ENCODE measurements at places on chromosomes 2 and 18.
A peak's percentile ranks its signal among the peaks of the same experiment; 100 is the strongest.

DNA sequence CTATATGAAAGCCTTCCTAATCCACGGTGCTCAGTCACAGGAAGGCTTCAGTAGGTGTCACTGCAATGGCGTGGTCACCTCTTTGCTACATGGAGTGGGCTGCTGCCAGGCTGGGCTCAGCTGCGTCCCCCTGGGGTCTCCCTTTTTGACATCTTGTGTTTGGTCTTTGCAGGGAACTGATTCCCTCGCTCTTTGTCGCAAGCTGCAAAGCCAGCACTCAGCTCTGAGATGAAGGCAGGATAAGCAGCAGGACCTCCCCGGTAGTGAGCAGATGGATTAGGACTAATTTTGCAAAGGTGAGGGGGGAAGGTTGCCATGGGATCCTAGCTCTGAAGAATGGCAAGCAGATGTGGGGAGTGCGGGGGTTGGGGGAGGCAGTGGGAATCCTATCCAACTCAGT is 173.9 kb upstream of the ARL4C start:
- no peak for DNase-seq

GRCh38 chr2:230982126-230982525 is 13.8 kb upstream of the SPATA3 start:
- no peak for DNase-seq

- peak; percentile 73 for DNase-seq
These were observed 667.2 kb downstream of the ZEB2 start for GRCh38 chr2:143852759-143853158.

DNA sequence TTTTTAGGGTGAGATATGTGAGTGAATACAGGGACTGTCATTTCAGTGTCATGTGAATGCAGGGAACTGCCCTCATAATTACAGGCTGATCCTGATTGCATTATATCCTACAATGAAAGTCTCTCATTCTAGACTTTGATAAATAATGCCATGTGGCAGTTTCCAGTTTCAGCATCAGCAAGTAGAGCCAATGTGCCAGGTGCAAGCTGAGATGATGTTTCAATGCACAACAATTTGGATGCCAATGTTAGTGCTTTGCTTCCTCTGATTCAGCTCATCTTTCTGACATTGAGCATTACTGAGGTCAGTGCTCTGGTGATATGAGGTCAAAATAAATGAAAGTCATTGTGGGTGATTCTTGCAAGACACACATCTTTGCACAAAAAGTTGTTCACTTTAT is 63.7 kb upstream of the TFPI start:
- peak; percentile 70 for DNase-seq

GRCh38 chr2:241570961-241571581 is 12.5 kb downstream of the BOK start:
- DNase-seq, result no peak

- DNase-seq, result peak; percentile 19
These were observed 13.4 kb downstream of the HNRNPA3 start for GRCh38 chr2:177225965-177226360.

GRCh38 chr2:231908584-231908983 is 17.6 kb downstream of the NPPC start:
- DNase-seq, result no peak

DNA sequence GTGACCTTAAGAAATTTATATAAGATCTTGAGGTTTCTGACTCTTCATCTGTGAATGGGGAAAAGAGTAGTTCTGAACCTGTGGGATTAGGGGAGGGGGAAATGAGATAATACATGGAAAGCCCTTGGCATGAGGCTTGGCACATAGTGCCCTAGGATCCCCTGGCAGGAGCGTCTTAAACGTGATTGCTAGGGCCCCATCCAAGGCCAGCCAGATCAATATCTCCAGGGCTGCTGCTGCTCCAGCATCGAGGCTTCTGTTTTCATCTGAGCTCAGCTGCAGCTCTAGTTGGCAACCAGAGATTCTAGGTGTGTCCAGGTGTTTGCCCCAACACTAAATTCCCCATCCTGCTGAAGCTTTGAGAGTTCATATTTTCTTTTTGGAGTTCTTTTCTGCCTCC is 71.0 kb downstream of the IL1R2 start:
- no peak for DNase-seq

GRCh38 chr2:72911256-72911655 is 6.1 kb upstream of the EMX1 start:
- DNase-seq, result no peak

GRCh38 chr2:106054321-106054720 is 139.8 kb downstream of the UXS1 start:
- no peak for DNase-seq

DNA sequence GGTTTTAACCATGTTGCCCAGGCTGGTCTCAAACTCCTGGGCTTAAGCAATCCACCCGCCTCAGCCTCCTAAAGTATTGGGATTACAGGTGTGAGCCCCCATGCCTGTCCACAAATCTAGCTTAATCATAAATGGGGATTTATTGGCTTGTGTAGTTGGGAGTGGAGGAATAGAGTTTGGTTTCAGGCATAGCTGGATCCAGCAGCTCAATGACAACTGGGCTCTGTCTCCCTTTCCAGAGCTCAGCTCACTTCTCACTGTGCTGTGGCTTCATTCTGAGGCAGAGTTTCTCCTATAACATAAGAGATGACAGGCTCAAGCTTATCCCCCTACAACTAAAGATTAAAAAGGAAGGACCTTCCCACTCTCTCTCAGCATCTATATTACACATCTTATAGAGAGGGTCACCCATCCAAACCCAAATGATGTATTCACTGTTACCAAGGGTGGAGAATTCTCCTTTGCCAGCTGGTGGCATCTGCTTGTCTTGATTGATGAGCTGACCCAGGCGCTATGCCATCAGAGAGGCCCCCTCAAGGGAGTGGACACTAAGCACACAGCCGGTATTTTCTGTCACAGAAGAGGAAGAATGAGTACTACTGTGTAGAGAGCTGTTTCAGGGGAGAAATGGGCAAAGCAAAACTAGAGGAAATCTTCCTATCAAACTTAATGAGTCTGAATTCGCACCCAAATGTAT is 280.4 kb downstream of the PTPRM start:
- no peak for DNase-seq

DNA sequence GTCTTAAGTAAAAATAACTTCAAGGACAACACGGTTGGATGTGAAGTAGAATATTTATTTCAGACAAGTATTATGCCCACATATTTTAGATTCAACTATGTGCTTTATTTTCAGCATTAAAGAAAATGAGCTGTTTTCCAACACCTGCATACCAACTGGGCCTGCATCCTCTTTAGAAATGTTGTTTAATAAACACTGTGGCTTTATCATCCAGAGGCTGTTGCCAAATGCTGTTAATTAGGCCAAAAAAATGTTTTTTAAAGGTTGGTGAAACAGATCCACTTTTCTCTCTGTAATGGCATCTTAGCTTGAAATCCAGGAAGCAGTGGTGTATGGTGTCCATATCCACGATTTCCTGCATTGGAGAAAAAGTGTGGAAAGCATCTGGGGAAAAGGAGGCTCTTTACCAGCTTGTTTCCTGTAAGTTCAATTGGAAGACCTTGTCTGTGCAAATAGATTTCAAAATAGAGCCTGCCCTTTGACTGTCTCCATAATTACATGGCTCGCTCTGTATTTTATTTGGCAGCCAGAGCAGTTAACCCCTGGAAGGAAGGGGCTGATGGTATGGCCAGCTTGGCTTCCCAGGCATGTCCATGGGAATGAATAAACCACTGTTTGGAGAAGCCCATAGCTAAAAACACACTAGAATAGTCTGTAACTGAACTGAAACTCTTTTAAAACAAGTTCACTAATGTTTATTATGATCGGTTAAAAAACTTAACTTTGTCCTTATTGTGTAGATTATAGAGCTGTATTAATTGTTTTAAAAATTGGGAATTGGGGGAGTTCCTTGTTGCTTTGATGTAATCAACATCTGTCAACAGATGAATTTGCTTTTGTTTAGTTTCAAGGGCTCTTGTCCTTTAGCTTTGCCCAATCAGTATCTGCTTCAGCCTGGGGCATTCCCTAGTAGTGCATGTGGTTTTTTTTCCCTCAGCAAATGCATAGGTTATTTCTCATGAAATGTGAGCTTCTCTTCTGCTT is 33.0 kb upstream of the DLX1 start:
- DNase-seq, result peak; percentile 27

DNA sequence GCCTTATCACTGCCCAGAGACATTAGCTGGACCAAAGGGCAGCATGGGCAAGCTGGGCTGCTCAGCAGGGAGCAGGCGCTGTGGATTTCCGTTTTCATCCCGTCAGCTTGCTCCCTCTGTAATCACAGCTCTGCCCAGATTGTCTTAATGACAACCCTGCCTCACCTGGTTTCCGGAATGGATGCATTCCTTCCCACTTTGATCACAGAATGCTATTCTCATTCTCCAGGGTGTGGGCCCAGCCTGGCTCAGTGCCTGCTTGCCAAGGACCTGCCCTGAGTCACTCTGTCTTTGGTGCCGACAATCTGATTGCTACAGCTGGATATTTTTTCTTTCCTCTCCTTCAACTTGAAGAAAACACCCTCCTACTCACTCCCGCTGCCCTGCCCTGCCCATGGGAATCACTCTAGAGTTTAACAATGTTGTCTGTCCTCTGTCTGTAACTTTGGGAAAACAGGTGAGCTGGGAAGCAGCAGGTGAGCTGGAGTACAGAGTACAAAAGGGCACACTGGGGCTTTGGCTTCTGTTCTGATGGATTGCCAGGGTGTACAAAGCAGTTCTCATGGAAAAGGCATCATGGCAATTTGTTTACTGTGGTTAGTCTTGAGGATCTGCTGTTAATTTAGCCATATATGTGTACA is 27.2 kb upstream of the FAM136A start:
- DNase-seq, result no peak
